NCI-H1105 treated with DMSO at 0.1 percent for 48 hours (cell line): ENCODE measurements at places on chromosomes 5 and 9.
A peak's percentile ranks its signal among the peaks of the same experiment; 100 is the strongest.

GRCh38 chr9:115106001-115106400 is 12.0 kb downstream of the TNC start:
- no peak for DNase-seq

DNA sequence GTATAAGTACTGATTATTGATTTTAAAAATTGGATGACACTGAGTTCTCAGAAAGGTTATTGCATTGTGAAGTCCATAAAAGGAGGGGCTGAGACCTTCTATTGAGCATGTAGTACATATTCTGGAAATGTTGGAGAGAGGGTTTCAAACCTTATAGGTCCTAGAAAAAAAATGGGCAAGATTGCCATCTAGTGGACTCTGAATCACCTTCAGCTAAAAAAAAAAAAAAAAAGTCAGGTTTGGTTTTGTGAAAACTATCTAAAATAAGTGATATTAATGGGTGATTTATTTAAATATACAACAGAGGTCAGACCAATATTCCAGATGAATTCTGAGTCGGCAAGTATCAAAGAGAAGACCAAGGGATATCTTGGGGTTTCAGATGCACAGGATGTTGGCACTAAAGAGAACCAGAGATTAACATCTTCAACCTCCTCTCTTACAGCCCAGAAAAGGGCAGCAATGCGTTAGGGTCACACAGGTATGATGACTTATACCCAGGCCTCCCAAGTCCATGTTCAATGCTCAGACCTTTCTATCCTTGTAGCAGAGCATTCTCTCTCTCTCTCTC is 109.8 kb upstream of the NMUR2 start:
- peak; percentile 34 for DNase-seq

- DNase-seq: no peak
Observed at GRCh38 chr5:78573318-78573717, 75.3 kb downstream of the LHFPL2 start.

GRCh38 chr5:83031381-83031780 is 45.8 kb downstream of the TMEM167A start:
- no peak for DNase-seq

- DNase-seq: peak; percentile 6
Observed at GRCh38 chr5:102295534-102296177, 428 bp downstream of the SLCO4C1 start.

GRCh38 chr9:136051453-136051836 is 43.6 kb downstream of the NACC2 start:
- no peak for DNase-seq

DNA sequence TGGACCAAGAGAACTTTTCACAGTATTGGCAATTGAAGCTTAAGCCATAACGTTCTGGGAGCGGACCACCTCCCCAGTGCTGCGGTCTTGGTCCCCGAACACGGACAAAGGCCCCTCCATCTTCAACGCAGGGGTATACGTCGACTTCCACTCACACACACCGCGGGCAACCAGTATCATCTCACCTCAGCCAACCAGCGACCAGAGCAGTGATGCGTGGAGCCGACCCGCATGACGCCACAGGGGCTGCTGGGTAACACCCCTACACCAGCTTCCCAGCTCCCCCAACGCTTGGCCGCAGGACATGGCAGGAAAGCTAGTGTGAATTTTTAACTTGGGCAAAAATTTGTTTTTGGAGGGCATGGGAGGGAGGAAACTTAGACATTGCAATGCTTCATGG is 77.3 kb upstream of the PLCXD3 start:
- no peak for DNase-seq

DNA sequence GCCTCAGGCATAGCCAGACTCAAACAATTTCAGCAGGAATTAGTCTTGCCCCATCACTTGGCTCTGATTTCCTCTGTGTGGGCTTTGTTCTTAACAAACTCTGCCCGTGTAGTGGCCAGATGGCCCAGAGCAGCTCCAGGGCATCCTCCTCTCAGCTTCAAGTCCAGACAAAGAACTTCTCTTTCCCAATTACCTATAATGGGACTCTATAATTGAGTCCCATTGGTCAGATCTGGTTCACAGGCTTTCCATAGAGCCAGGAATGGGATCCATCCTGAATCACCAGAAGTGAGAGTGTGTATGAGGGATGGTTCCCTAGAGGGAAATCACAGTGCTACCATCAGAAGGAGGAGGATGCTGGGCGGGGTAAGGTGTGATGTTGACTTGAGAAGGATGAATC is 515.8 kb downstream of the KIF4B start:
- no peak for DNase-seq

GRCh38 chr9:83978992-83979811 is 813 bp downstream of the HNRNPK start:
- DNase-seq: peak; percentile 56

- DNase-seq: no peak
Observed at GRCh38 chr9:71490810-71491209, 277.5 kb downstream of the CEMIP2 start.

DNA sequence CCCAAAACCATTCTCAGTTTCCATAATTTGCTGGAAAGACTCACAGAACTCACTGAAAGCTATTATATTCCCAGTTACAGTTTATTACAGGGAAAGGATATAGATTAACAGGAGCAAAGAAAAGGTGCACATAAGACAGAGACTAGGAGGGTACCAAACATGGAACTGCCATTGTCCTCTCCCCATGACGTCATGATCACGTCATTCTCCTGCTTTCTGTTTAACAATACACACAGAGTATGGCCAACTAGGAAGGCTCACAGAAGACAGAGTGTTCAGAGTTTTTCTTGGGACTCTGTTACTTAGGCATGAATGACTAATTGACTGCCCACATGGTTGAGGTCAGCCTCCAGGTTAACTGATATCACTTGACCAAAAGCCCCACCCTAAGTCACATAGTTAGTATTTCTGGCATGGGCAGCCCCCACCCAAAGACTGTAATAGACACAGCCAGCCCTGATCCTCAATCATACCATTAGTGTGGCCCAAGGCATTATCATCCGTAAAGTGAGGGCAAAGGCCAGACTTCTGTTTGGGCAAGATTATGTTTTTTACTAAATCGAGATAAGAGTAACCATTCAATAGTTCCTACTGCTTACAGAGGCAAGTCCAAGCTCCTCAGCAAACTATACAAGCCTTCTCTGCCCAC is 353.5 kb upstream of the POU5F2 start:
- no peak for DNase-seq

- no peak for DNase-seq
Observed at GRCh38 chr9:71647094-71647591, 121.2 kb downstream of the CEMIP2 start.

DNA sequence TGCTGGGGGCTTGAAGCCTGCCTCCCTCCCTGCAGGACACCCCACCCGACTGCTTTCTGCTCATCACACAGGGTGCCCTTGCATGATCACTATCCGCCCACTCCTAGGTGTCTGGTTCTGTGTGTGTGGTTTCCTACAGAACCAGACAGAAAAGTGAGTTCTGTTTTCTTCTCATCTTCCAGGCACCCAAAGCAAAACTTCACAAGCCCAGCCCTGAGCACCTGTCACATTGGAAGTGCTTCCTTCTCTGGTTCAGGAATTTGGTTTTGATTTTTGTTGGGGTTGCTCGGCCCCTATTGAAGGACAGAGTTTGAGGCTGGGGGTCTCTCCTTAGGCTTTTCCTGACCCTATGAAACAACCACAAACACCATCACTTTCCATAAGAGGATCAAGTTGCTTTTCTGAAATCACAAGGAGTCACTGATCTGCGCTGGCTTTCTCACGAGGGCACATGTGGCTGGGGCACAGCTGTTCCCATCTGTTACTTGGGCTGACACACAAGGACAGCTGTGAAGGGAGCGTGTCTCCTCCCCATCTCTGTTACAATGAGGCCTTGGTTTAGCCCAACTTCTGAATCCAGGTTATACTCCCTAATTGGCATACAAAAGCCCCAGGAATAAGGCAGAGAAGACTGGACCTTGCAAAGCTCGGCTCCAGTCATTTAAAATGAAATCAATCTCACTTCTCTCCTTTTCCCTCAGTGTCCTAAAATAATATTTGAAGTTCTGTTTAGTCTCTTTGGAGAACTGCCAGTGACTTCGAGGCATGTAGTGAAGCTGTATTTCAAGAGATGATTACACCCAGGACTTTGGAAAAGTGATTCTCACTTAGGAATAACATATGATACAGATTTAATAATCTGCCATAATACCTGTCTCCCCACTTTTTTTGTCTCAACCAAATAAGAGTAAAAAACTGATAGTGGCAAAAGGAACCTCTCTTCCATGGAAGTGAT is 213.1 kb upstream of the GAS1 start:
- DNase-seq: no peak

GRCh38 chr5:40495237-40495635 is 184.5 kb upstream of the PTGER4 start:
- DNase-seq: no peak

DNA sequence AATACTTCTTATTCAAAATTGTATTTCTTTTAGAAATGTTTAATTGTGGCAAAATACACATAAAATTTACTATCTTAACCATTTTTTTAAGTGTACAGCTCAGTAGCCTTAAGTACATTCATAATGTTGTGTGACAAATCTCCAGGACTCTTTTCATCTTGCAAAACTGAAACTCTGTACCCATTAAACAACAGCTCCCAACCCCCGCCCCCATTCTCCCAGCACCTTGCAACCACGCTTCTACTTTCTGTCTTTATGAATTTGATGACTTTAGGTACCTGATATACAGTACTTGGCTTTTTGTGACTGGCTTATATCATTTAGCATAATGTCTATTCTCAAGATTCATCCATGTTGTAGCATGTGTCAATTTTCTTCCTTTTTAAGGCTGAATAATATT is 2.8 kb upstream of the IL5 start:
- no peak for DNase-seq

GRCh38 chr9:106880081-106880480 is 17.1 kb downstream of the ZNF462 start:
- no peak for DNase-seq

DNA sequence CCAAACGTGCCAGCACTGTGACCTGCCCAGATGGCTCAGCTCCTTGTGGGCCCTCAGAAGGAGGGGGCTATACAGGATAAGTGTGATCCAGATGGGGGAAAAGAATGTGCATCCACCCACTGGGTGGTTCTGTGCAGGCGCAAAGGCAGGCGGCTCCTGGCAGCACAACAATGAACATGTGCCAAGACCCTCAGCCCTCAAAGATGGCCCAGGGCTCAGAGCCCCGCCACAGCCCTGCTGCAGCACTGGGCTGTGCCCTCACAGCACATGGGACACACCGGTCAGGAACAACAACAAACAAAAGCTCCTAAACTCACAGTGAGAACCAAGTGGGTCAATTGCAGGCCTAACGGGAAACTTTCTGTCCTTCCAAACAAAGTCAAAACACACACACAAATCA is 4.7 kb downstream of the SEMA4D start:
- DNase-seq: no peak

DNA sequence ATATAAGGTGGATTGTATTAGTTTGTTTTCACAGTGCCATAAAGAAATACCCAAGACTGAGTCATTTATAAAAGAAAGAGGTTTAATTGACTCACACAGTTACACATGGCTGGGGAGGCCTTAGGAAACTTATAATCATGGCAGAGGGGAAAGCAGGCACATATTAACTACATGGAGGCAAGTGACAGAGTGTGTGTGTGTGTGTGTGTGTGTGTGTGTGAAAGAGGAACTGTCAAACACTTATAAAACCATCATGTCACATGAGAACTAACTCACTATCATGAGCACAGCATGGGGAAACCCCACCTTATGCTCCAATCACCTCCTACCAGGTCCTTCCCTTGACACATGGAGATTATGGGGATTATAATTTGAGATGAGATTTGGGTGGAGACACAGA is 118.6 kb downstream of the SPEF2 start:
- DNase-seq: no peak

GRCh38 chr5:177498013-177498787 is 796 bp upstream of the PDLIM7 start:
- DNase-seq: no peak

DNA sequence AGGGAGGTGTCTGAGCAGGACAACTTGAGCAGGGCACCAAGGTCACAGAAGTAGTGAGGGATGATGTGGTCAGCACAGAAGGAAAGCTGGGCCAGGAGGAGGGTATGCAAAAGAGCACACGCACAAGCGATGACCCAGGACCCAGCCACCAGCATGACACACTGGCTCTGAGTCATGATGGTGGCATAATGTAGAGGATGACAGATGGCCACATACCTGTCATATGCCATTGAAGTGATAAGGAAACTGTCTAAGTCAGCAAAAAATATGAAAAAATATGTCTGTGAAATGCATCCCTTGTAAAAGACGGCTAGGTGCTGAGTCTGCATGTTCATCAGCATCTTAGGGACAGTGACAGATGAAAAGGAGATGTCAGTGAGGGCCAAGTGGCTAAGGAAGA is 380 bp downstream of the OR1J1 start:
- no peak for DNase-seq

- DNase-seq: peak; percentile 41
Observed at GRCh38 chr5:137024044-137024443, 475.1 kb downstream of the SPOCK1 start.

DNA sequence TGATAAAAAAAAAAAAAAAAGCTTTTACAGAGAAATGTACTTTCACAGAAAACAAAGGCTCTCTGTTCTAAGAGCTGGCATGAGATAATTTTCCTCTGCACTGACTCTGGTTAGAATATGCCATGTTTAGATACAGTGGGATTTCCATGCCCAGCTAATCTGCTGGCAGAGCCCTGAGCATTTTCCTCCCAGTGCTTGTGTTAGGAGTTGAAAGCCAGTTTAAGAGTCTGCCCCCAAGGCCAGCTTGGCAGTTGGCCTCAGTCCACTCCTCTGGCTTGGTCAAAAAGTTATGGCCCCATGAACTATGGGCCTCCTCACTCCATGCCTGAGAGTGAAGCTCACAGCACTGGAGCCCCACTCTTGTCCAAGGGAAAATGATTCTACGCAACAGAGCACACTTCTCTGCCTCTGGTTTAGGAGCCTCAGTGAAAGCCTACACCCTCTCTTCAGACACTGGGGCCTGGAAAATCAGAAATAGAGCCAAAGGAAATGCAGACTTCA is 21.9 kb downstream of the MOCS2 start:
- no peak for DNase-seq

GRCh38 chr9:18639911-18640310 is 166.0 kb downstream of the ADAMTSL1 start:
- no peak for DNase-seq

- no peak for DNase-seq
Observed at GRCh38 chr5:163563880-163564279, 58.5 kb downstream of the MAT2B start.

GRCh38 chr5:125148706-125149105 is 402.3 kb upstream of the ZNF608 start:
- DNase-seq: no peak

DNA sequence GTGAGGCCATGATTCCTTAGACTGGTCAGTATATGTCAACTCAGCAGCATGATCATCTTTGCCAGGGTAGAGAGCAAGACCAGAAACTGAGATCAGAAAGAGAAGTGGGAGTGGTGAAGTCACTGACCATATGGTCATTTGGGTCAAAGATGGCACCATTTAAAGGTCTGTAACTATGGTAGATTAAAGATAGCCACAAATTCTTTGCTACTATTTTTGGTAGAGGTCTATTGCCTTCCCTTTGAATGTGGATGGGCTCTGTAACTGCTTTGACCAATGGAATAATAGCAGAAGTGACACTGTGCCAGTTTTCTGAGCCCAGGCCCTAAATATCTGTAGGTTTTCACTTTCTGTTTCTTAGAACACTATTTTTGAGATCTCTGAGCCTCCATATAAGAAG is 117.6 kb downstream of the PCSK1 start:
- no peak for DNase-seq
